ENCODE measurements at places on chromosomes 6 and 20.

DNA sequence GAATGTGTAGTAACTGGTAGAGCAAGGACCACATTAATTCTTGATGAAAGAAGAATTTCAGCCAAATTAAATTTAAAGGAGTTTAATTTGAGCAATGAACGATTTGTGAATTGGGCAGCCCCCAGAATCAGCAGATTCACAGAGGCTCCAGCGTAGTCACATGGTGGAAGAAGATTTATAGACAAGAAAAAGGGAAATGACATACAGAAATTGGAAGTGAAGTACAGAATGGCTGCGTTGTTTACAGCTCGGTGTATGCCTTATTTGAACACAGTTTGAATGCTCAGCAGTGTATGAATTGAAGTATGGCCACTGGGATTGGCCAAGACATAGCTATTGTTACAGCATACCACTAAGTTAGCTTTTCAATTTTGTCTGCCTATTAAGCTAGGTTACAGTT lies 173.6 kb upstream of the ARG1 start:
- DNase-seq, result no peak

- DNase-seq, result no peak
Observed at GRCh38 chr6:8760951-8761350, 325.6 kb upstream of the SLC35B3 start.

- no peak for DNase-seq
Observed at GRCh38 chr20:33311996-33312395, 29.0 kb downstream of the BPIFB1 start.

GRCh38 chr6:112343390-112343789 lies 3.7 kb upstream of the RFPL4B start:
- DNase-seq, result no peak

- DNase-seq, result no peak
Observed at GRCh38 chr6:97939440-97940168, 656.6 kb upstream of the MMS22L start.

- no peak for DNase-seq
Observed at GRCh38 chr20:45041464-45042337, 59.2 kb downstream of the KCNS1 start.

GRCh38 chr6:156890627-156891314 lies 113.6 kb downstream of the ARID1B start:
- no peak for DNase-seq

- no peak for DNase-seq
Observed at GRCh38 chr6:154893917-154894316, 101.2 kb upstream of the TIAM2 start.

DNA sequence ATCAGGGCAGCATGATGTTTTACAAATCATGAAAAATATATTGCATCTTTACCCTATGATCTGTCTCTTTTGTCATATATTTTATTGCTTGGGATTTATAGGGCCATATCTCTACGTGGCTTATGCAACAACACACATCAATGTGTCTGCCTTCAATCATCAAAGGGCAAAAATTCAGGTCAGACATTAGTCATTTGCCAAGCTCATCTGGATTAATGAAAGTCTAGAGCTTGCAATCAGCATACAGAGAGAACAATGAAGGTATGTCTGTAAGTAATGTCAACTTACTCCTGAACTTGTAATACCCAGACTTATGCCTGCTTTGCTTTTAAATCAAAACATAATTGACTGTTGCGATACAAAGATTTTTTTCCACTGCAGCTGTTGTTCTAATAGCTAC lies 282.7 kb downstream of the HAO1 start:
- DNase-seq, result no peak

GRCh38 chr6:112725541-112726085 lies 378.5 kb downstream of the RFPL4B start:
- DNase-seq, result no peak

DNA sequence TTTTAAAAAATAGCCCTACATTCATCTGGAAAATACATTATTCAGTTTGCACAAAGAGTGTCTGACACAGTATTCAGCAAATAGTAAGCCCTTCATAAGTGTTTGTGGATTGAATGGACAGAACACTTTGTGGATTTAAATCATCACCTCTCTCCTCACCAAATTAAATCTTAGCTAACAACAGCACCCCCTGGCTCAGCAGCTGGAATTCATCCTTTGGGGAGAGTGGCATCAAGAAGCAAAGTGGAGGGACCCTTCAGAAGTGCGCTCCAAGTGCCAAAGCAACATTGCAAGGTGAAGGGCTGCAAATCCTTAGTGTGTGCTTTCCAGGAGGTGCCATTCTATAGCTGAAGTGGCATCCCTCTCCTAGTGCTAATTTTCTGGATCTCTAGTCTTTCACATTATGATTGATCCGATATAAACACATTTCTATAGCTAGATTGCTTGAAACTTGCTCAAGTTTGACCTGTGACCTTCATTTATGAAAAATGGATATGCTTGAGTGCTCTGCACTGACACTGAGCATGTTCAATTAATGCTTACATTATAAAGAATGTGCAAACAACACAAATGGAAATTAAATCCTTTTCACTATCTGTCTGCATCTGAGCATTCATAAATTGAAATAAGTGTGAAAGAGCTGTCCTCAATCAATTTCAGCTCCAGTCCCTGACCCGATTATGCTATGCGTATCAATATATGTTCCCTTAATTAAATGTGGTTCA lies 891.7 kb downstream of the C6orf118 start:
- no peak for DNase-seq

- DNase-seq, result no peak
Observed at GRCh38 chr6:79656134-79656533, 25.0 kb downstream of the SH3BGRL2 start.

GRCh38 chr6:48542191-48542590 lies 431.2 kb upstream of the PTCHD4 start:
- DNase-seq, result no peak

DNA sequence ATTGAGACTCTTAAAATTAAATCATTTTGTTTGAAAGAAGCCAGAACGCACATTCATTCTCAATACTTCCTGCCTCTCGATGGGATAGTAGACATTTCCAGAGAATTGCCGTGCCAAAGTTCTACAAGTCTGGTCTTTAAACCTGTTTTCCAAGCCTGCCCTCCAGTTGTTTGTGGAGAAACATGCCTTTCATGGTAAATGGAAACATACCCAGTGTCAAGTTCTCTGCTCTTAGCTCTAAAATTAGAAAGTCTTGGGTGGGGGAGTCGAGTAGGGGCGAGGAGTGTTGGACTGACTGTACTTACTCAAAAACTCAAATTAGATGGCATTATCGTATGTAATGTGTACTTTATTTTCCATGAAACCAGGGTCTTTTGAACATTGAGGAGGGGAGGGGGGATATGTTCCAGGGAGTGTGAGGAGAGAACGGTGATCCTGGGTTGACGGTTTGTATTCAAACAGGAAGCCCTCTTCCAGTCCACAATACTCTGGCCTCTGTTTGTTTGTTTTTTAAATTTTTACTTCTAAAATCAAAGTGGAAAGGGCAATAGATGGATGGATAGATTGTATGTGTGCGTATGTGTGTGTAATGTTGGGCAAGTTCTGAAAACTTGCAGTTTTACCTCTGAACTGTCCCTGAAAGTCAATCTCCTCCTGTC lies 106.8 kb upstream of the ARMC2 start:
- DNase-seq, result no peak

DNA sequence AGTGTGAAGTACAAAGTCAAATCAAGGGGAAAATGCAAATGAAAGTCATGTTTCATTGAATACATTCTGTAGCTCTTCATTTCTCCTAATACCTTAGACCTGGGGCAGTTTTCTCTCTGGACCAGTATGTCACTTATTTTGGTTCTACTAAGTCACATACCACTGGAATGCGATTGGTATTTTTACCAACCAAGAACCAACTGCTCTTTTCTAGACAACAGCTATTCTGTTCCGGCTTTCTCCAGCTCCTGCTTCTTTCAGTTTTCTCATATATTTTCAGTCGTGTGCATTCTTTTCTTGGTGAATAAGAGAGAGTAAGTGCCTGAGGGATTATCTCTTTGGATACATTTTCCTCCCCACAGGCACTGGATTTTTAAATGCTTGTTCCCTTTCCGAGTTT lies 39.2 kb upstream of the SPACA1 start:
- DNase-seq, result no peak

DNA sequence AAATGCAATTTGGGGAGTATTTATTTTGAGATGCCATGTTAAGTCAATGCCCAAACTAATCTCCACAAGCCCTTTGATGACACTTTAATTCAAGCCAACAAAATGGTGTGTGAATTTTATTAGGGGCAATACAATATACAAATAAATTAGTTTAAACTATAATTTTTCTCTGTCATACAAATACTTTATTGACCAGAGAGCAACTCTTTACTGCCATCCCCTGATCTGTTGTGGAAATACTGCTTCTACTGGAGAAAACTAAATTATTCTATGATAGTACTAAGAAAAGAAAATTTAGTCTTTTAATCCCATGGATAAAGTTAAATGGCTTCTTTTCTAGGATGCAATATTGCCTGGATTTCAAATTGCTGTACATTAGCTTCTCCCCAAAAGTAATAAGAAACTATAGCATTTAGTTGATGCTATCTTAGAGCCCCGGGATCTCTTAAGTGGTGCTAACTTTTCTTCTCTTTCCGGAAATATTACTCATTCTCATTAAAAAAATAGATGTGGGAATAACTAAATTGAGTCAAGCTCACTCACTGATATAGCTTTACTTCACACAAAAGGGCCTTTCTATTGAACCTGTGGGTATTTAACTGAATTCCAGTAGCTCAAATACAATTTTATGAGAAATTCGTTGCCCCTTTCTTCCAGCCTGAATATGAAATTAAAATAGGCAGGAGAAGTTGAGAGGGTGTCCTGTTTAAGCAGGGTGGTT lies 49.2 kb downstream of the SMPDL3A start:
- DNase-seq, result no peak

GRCh38 chr6:158861686-158862381 lies 42.7 kb upstream of the EZR start:
- DNase-seq, result no peak

DNA sequence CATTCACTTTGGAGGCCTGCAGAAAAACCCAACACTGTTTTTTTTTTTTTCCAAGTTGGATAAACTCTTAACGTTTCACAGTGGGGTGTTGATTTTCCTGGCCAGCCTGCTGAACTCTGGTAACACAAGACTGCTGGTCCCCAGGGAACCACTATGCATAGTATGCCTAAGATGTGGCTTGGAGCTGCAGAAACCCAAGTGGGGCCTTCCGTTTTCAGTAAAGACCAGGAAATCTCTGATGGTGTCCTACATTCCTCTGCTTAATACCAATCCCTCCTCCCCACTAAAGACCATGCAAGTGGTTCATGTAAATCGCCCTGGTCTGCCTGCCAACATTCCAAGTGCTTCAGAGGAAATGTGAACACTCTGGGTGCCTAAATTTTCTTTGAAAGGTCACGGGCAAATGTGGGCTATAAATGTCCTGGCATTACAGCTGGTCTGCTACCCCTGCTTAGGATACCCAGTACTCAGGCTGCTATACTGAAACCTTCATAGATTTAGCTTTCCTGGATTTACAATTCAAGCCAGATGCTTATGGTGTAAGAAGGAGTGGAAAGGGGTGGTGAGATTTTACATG lies 615.4 kb downstream of the MAFB start:
- DNase-seq, result no peak

DNA sequence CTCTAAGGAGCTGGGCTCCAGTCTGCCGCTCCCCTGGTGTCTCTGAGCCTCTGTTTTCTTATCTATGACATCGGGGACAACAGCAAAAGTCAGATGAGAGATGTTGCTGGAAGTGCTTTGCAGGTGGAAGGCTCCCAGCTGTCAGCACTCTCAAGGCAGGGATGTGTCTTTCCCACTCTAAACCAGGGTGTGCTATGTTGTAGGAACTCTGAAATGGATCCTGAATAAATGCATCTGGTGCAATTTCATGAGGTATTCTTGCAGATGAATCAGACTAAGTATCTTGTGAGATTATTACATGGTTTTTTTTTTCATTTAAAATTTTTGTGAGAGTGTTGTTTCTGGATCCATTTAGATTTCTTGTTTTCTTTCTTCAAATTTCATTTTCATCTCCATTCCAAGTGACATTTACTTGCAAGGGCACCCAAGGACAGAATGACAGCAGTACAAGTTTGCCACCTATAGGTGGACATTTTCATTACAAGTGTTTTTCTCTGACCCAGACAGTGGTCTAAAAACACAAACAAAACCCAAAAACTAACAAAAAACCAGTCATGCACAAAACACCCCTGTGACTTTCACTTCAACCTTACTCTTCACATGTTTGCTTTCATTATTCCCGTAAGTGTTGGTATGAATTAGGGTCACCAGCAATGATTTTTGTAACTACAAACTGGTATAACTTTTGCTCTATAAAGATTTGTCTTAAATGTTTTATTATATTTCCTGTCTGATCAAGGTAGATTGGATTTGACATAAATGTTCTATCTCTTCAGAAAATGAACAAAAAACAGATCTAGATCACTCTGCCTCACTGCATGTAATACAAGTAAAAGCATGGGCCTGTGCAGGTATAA lies 14.7 kb upstream of the SIM1 start:
- no peak for DNase-seq

DNA sequence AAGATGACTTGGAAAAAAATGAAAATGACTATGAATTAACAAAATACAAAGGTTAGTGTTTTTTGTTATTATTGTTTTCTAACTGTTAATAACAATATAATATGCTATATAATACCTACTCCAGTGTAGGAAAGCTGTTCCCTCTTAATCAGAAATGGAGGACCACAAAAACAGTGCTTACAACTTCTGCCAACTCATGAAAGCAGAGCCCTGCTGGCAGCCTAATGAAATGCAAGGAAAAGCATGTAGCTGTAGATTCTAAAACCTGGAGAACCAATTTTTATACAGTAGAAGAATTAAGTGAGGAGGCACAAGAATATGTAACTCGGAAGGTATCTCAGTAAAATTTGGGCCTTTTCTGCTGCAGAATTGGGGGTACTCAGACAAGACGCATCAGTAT lies 29.4 kb downstream of the PHIP start:
- DNase-seq, result peak; percentile 10

GRCh38 chr6:13674533-13675190 lies 37.0 kb downstream of the RANBP9 start:
- DNase-seq, result no peak

GRCh38 chr6:33761922-33762629 lies 15.4 kb upstream of the IP6K3 start:
- DNase-seq, result peak; percentile 53
